C1 segment of cervical spinal cord (tissue), 14 donors: ENCODE measurements at places on chromosomes 6 and 20.

DNA sequence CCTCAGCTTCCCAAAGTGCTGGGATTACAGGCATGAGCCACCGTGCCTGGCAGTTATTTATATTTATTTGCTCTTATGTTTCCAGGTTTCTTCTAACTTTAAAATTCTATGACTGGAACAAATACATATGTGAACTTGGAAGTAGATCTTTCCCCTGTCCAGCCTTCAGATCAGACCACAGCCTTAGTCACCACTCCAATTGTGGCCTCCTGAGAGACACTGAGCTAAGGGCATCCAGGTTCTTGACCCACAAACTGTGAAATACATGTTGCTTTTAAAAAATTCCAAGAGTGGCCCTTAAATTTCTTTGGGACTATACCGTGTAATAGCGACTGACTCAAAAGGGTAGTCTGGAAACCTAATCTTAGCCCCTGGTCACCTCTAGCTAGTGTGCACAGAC is 1.5 kb upstream of the ADGRG6 start:
- DNase-seq: no peak

- no peak for DNase-seq
Observed at GRCh38 chr20:24518515-24518914, 49.1 kb downstream of the SYNDIG1 start.

DNA sequence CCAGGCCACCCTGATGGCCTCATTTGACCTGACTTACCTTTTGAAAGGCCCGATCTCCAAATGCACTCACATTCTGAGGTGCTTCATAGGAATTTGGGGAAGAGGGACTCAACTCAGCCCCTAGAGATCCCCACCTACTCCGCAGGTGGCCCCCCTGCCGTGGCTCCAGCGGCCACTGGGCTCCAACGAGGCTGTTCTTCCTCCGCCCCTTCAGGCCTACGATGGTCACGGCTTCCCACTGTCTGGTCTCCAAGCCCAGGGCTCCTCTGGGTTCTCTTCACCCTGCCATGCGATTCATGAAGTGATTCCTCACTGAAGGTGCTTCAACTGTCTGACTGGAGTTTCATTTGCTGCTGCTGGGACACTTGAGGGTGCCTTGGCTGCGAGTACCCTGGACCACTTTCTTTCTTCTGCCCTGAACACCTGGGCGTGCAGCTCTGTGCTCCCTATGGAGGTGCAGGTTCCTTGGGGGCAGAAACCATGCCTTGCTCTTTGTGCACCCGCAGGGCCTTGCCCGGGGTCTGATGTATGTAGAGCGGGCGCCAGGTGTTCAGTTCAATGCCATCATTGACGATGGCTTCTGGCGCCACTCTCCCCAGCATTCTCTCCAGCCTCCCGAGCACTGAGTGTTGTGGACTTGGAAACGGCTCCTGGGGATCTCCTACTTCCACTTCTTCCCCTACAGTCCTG is 10.0 kb upstream of the DUSP22 start:
- no peak for DNase-seq

GRCh38 chr20:57393321-57394120 is 2.3 kb downstream of the RBM38 start:
- no peak for DNase-seq

DNA sequence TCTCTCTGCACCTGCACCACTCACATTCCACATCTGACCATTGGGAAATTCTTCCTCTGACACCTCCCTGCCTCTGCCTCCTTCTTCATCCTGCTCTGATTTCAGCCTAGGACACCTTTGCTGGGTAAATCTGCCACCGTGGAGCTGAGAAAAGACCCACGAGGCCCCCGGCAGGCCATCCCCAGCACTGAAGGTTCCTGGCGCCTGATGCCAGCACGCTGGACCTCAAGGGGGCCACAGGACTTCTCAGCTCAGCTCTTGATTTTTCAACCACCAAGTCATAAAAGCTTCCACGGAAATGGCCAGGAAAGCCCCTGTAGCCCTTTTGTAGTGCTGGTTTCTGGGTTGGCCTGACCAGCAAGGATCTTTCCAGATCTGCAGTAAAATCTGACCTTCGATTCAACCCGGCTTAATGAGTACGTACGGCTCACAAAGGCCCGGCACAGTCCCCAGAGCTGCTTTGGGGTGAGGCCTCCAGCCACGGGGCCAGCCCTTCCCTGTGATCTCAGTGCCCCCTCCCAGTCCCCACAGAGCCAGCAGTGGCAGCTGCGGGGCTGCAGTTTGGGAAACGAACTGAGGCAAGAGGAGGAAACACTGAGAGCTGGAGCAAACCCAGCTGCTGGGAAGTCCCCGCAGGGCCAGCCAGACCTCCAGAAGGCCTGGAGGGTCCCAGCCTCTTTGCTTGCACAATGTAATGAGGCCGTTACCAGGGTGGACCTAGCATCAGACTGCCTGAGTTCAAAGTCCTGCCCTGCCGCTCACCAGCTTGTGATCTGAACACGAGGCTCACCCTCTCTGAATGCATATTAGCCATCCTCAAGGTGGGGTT is 157.5 kb downstream of the BMP7 start:
- DNase-seq: no peak
